ENCODE measurements at places on chromosomes 7 and 10.
A peak's percentile ranks its signal among the peaks of the same experiment; 100 is the strongest.

GRCh38 chr10:101054351-101054750 is 7.4 kb upstream of the KAZALD1 start:
- DNase-seq, result no peak

- DNase-seq, result no peak
These were observed 142.1 kb upstream of the WNT16 start for GRCh38 chr7:121186746-121187145.

- DNase-seq, result no peak
These were observed 10.2 kb downstream of the DGKI start for GRCh38 chr7:137836541-137836940.

DNA sequence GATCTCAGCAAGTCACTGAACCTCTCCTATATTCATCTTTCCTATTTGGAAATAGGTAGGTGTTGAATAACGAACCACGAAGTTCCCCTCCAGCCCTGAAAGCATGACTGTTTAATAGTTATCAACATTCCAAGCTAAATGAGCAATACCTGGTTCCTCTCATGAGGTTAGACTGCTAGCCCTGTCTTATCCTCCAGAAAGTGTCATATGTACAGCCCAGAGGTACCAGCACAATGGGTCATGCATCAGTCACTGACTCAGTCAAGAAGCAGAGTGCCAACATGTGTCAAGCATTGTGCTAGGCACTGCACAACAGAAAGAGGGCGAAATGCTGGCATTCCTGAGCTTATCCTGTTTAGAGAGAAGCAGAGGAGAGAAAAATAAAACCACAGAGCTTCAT is 70.0 kb downstream of the AMPH start:
- DNase-seq, result no peak

GRCh38 chr10:13613519-13613918 is 26.8 kb downstream of the PRPF18 start:
- no peak for DNase-seq

GRCh38 chr10:120184547-120185337 is 272.3 kb upstream of the PLPP4 start:
- no peak for DNase-seq

- DNase-seq, result no peak
These were observed 41.1 kb downstream of the PTPRZ1 start for GRCh38 chr7:121913947-121914675.

DNA sequence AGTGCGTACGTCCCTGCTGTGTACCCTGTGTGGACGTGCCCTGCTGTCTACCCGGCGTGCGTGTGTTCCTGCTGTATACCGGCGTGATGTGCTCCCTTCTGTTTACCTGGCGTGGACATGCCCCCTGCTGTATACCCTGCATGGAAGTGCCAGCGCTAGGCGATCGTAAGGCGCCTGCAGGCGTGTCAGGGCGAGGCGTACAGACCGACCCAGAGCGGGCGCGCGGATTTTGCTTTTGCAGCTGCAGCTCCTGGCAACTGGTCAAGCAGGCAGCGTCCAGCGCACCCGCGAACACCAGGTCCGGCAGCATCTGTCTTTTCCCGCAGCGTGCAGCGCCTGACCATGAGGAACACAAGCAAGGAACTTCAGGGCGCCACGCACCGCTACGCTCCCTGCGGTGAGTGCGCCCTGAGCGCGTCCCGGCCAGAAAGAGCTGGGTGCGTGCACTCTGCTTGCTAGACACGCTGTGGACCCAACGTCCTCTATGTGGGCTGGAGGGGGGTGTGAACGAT is 680 bp downstream of the C7orf57 start:
- DNase-seq, result peak; percentile 84

DNA sequence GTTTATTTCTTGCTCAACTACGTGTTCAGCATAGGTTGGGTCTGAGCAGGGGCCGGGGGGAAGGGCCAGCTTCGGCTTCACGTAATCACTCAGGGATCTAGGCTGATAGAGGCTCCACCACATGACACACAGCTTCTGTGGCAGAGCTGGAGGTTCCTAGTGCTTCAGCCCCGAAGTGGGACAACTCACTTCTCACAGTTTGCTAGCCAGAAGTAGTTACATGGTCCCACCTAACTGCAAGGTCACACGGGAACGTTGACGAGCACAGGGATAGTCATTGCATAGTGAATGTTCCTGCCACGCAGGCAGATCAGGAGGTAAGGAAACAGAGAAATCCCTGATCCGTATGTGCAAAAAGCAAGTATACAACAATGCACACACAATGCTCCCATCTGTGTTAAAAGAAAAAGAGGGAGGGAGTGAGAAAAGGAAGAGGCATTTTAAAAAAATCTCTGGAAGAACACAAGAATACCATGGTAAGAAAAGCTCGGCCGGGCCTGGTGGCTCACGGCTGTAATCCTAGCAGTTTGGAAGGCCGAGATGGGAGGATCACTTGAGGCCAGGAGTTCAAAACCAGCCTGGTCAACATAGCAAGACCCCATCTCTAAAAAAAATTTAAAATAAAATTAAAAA is 16.9 kb downstream of the SMURF1 start:
- no peak for DNase-seq

- no peak for DNase-seq
These were observed 198.0 kb upstream of the MKI67 start for GRCh38 chr10:128324058-128324827.

DNA sequence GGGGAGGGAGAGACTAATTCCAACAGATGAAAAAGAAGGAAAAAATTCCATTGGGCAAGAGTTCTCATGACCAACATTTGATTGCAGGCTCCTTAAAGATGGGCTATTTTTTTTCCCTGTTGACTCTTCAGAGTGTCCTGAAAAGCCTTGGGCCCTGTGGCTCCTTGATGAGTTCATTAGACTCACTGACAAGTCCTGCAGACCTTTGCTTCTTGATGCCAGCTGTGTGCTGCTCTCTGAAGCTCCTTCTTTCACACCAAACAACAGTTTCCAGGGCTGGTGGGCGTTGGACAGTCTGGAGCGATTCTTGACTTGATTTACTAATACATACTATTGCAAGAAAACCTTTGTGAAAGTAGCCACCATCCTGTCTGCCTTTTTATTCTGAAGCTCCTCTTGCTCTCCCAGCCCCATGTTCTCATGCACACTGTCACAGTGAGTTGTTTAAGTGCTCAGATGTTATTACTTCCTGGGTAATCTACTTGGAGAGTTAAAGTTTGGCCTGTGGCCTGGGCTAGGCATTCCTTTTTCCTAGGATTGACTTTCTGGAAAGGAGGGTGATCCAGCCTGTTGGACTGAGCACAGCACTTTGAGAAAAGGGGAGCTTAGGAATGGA is 250.3 kb downstream of the PTEN start:
- DNase-seq, result no peak

GRCh38 chr10:92990615-92991014 is 70.0 kb upstream of the CYP26C1 start:
- no peak for DNase-seq

GRCh38 chr10:14253711-14254110 is 77.0 kb downstream of the FRMD4A start:
- DNase-seq, result no peak

- no peak for DNase-seq
These were observed 91.6 kb downstream of the ETV1 start for GRCh38 chr7:13897819-13898218.

DNA sequence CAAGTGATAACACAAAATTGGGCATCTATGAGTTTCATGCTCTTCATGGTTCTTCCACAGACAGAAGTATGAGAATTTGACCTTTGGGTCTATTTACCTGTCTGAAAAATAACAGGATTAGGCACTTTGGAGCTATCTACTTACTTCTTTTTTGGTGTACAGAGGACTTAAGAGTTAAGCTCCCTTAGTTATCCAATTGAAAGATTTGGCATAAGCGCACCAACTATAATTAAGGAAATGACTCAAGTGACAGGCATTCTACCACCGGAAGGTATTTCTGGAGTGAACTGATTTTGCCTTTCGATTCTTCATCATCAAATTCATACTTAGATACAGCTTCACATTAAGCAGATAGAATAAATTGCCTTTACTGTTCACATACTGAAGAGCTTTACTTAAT is 43.9 kb downstream of the IFIT5 start:
- DNase-seq, result no peak

GRCh38 chr7:37191797-37192196 is 256.9 kb downstream of the ELMO1 start:
- DNase-seq, result no peak

DNA sequence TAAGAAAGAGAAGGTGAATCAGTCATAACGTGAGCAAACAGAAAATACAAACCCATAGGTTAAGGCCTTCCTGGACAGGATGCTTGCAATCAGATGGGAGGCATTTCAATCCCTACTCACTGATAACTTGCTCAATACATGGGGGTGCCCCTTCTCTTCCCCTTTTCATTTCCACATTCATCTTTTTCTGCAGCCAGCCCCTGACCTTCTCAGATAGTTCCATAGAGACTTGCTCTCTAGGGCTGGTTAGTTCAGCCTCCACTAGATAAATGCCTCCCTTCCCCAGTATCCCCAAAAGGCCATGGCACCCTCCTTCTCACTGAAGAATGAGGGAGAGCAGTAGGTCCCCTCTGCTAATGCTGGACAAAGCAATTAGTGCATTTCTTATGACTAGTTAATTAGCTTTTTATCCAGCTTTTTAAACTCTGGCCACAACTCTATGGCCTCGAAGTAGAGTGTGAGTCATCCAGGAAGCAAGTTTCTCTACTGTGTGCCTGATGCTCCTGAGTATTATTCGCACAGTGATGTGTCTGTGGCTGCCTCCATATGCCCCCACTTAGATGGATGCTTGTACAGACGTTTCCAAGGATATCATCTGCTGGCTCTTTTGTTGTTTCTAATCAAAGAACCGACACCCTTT is 12.7 kb downstream of the CHN2 start:
- no peak for DNase-seq

DNA sequence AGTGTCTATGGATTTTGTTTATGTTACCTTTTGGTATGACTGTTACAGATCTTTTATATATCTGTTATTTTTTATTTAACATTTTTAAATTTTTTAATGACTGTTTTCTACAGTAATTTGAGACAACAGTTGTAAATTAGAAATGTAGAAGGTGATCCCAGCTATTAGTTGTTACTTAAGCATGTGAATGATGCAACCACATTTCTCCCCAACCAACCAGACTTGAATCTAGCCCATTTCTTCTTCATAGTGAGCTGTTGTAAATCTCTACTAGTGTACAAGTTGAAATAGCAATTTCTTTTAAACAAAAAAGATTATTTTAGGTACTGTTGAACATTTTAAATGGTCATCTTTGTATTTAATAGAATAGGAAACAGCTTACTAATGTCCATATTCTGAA is 18.0 kb downstream of the TMEM106B start:
- DNase-seq, result no peak

GRCh38 chr10:132322586-132323048 is 9.4 kb upstream of the LRRC27 start:
- DNase-seq, result no peak

DNA sequence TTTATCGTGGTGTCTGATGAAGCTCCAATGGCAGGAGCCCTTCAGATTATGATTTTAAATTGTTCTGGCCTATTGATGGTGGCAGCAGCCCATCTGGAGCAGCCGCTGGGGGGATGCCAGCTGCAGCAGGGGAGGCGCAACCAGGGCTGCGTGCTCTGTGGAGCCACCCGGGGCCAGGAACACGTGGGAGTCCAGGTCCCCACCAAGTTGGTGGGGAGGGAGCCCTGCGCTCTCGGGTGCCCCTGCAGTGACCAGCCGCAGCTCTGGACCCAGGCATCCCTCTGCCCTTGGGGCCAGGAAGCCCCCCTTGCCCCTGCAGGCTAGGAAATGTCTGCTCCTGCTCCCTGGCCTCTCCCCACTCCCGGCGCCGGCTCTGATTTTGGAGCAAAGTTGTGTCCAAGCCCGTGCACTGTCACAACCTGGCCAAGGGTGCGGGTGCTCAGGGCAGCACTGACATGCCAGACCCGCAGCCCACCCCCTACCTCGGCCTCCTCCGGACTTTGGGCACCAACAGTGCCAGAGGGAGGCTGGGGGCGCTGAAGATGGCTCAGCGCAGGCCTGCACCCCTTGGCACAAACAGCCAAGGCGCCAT is 147.2 kb upstream of the ADO start:
- no peak for DNase-seq

DNA sequence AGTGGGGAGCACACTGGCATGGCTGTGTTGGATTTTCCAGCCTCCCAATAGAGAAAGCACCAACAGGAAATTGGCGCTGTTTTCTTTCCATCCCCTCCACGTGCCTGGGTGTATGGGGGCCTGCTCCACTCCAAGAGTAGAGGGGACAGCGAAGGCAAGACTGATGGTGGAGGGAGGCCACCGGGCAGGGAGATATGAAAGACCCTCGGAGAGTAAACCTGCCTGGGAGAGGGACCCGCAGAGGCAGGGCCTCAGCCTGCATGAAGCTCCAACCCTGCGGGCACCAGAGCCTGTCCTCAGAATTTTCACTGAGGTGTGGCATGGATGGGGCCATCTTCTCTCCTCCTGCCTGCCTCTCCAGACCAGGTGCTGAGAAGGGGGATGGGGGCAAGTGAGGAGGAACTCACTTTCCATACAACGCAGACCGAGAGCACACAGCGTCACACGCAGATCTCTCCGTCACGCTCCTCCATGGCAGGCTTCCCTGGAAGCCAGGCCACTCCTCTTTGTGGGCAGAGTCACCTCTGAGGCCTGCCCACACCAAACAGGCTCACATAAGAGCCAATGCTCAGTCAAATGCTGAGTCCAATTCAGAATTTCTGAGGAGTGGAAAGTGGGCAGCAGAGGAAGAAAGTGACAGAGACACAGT is 18.8 kb downstream of the ANXA11 start:
- DNase-seq, result no peak

DNA sequence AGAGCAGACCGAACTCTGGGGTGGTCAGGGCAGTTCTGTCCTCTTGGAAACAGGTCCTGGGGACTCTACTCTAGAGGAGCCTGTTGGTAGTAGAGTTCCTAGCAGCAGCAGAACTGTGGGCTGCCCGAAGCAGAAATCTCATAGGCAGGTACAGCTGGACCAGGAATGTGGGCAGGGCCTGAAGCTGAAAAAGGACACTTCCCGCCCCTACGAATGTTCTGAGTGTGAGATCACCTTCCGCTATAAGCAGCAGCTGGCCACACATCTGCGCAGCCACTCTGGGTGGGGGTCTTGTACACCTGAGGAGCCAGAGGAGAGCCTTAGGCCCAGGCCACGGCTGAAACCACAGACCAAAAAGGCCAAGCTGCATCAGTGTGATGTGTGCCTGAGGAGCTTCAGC is 8.3 kb upstream of the ZNF783 start:
- DNase-seq, result no peak

- DNase-seq, result no peak
These were observed 304.0 kb downstream of the ZEB1 start for GRCh38 chr10:31622978-31623377.

- no peak for DNase-seq
These were observed 143.0 kb downstream of the TSPAN12 start for GRCh38 chr7:120714945-120715344.

DNA sequence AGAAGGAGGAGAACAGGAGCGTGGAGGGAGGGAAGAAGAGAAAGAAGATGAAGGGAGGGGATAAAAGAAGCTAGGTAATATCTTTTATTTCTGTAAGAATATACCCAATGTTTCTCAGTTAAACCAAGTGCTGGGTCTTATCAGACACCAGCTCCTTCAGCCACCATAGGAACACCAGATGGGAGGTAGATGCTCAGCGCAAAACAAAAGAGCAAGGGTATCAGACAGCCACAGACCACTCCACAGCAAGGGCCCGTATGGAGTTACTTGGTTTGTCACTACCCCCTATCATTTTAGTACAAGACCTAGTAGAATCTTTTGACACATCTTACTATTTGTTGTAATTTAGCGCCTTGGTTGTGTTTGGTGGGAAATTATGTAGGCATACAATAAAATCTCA is 65.9 kb upstream of the FAM133B start:
- no peak for DNase-seq

Measured in spleen (tissue), 13 donors.